Tongue (tissue), 3 donors: ENCODE measurements at places on chromosomes 4 and X. TPM values are rescaled to one million over a fixed set of nuclear protein-coding genes. Genes with fewer than 3 reads are reported as not detected.

FGA gene
- total RNA-seq = not detected

HOPX gene
- total RNA-seq = 60.1 TPM

MAGED2 gene
- total RNA-seq = 803 TPM

MAGEA11 gene
- total RNA-seq = 0.82 TPM
